ENCODE measurements at places on chromosomes 5 and 9.

GRCh38 chr5:113338628-113339027 lies 96.2 kb downstream of the TSSK1B start:
- no peak for DNase-seq

DNA sequence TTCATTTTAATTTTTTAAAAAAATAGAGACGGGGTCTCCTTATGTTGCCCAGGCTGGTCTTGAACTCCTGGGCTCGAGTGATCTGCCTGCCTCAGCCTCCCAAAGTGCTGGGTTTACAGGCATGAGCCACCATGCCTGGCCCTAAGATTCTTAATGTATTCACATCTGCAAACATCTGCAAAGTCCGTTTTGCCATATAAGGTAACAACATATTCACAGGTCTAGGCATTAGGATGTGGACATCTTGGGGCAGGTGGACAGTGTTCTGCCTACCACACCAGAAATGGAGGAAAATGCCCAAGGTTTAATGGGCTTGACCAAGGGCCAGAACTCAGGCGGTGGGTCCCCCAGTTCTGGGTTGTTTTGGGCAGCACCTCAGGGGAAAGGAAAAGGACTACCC lies 41.6 kb upstream of the VDAC1 start:
- no peak for DNase-seq

DNA sequence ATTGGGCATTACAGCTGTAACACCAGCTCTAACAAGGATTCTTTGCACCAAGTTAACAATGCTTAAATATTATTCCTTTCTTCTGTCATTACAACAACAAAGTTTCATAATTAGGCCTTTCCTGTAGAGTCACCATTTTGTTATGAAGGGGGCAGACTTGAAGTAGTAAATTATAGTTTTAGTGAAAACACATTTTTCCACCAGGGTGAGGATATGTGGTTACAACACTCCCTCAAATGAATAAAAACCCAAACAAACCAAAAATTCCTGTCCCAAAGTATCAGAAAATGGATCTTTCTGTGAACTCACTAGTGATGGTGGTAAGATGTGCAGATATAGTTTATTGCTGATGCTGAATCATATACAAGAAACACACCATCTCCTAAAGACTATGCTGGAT lies 250.5 kb upstream of the TUT7 start:
- no peak for DNase-seq

- DNase-seq: no peak
Measured at GRCh38 chr5:55894135-55894534, 43.0 kb downstream of the IL31RA start.

DNA sequence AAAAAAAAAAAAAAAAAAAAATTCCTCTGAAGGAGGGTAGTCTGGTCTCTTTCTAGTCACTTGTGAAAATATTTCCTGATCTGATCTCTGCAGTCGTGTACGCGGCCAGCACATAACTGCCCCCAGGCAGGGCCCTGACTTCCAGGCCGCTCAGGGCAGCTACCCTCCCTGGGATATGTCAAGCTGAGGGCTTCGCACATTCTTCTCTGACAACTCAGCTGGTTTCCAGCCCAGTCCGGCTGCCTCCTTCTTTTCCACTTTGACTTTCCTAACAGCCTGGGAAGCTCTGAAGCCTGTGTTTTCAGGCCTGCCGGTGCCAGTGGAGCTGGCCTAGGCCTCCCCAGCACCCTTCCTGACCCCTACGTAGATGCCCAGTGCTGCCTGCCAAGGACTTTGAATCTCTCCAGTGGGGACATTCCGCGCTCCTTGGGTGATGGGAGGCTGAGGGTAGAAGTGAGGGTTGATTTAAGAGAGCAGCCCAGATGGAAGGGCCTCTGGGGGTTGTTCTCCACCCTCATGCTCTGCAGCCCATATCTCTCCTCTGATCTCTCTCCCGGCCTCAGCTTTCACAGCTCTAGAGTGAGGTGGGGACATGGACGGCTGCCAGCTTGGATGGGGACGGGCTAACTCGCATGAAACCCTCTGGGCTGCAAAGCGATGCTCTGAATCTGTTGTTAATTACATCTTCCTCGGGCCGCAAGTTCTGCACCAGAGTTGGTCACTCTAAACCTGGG lies 20.7 kb downstream of the COL5A1 start:
- no peak for DNase-seq

- no peak for DNase-seq
Measured at GRCh38 chr9:116695438-116695837, 8.3 kb downstream of the TRIM32 start.

DNA sequence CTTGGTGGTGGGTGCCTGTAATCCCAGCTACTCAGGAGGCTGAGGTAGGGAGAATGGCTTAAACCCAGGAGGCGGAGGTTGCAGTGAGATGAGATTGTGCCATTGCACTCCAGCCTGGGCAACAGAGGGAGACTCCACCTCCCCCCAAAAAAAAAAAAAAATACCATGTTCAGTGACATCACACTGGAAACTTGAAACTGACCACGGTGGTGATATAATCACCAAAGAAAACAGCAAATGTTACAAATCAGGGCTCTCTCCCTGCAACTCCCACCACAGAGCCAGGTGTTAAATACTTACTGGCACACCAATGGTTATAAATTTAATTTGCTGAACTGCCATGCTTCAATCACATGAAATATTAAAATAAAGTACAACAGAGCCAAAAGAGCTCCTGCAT lies 81.4 kb downstream of the ZNF608 start:
- no peak for DNase-seq

DNA sequence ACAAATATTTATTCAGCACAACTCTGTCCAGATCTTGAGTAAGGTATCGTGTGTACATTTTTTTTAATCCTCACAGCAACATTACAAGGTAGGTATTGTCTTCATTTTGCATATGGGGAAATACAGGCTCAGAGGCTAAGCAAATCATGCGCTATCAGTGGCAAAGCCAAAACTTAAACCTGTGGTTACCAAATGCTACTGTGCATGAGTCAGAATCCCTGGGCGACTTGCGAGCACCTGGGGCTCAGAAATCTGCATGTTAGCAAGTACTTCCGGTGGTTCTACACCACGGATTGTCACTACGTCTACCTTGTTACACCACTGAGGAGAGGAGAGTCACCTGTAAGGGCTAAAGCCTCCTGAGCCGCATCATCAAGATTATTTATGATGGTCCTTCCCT lies 21.3 kb downstream of the C5orf58 start:
- DNase-seq: no peak
